ENCODE measurements at places on chromosomes 1 and 21.

DNA sequence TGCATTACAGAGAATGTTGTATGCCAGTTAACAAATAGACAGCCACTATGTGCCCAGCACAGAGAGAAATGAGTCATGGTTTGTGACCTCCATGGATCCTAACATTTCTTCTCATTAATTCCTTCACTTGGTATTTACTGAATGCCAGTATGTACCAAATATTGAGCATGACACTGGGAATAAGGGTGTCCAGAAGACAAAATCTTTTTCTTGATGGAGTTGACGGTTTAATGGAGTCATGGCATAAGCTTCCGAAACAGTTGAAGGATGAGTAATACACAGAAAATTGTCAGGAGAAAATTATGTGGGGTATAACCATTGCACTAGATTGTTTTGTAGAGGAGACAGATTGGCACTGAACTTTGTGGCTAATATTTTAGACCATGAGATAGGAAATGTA is 36.9 kb downstream of the PTGFR start:
- DNase-seq, result no peak

DNA sequence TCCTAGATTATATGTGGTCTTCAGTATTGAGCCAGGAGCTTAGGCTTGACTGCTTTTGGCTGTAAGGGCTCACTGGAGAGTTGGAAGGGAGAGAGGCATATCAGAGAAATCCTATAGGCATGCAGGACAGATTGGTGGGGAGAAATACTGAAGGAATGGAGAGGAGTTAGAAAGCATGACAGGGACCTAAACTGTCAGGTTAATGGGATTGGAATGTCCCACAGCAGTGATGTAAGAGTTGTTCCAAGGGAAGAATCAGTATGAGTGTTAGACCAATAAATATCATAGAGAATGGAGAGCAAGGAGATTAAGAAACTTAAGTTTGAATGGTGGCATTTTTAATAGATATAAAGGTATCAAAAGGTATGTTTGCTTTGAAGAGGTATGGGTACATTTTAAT is 39.7 kb downstream of the SLC35A3 start:
- DNase-seq, result no peak

DNA sequence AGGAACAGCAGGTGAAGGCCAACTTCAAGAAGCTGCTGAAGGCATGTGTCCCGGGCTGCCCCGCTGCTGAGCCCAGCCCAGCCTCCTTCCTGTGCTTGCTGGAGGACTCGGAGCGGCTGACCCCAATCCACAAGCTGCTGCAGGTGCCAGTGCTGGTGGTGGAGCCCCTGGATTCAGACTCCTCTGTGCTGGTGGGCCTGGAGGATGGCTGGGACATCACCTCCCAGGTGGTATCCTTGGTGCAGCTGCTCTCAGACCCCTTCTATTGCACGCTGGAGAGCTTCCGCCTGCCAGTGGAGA is 20.1 kb upstream of the NPPB start:
- no peak for DNase-seq

- no peak for DNase-seq
These were observed 69.4 kb downstream of the TDRD5 start for GRCh38 chr1:179661018-179661417.

GRCh38 chr1:40824591-40825434 is 37.4 kb downstream of the CITED4 start:
- DNase-seq, result no peak

DNA sequence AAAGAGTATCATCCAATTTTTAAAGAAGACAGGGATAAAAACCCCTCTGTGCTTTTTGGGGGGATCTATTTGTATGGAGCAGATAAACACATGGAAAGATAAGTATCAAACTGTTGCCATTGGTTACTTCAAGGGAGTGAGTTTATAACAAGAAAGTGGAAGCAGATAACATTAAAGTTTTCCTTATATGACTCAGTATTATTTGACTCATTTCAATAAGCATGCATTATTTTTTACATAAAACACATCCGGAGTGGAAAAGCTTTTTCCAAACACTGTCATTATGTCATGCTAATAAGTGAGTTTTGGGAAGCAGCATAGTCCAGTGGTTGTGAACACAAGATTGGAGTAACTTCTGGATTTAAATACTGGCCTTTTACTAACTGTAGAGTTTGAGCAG is 452.2 kb downstream of the LTN1 start:
- DNase-seq, result no peak

GRCh38 chr1:108686614-108687313 is 5.3 kb upstream of the PRPF38B start:
- DNase-seq, result no peak

DNA sequence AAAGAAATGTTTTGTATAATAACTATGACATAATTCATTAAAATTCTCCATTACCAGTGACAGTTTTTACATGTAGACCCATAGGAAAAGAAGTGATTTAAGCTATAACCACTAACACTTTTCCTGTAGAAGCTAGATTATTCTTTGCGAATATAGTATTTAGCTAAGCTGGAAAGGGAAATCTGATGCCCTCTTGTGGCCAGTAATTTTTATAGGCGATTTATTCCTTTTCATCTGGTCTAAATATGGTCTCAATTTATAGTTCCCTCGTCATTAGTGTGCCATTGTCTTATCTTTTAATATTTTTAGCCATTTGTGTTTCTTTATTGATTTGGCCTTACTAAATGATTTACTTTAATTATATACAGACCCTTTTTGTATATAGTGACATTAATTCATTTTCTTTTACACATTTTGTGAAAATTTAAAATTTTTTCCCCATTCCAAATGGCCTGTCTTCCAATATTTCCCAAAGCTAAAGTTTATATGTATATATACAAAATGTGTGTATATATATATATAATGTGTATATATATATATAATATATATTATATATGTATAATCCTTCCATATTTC is 26.7 kb downstream of the BTG3 start:
- DNase-seq, result no peak

DNA sequence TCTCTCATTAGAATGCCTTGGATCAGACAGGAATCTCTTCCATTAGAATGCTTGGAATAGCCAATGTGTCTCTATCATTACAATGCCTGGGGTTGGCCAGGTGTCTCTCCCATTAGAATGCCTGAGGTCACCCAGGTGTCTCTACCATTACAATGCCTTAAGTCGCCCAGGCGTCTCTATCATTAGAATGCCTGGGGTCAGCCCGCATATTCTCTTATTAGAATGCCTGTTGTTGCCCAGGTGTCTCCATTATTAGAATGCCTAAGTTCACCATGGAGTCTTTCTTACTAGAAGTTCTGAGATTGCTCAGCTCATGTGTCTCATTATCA is 60.2 kb downstream of the RNF187 start:
- no peak for DNase-seq

- no peak for DNase-seq
These were observed 96.5 kb downstream of the SMYD2 start for GRCh38 chr1:214377485-214377884.

DNA sequence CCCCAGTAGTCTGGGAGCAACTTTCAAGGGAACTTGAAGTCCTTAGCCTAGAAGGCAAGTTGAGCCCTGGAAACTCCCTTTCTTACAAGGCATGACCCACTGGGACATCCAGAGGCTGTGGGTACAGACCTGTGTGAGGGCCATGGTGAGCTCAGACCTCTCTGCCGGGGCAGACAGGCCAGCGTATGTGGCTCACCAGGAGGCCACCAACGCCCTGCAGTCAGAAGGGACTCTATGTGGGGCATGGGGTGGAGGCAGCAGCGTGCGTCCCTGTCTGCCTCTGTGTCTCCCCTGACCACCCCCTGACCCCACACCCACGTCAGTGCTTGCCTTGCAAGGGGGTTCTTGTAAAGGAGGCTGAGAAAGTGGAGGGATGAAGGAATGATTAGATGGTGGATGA is 10.8 kb downstream of the COQ8A start:
- DNase-seq, result no peak

- DNase-seq, result no peak
These were observed 25.1 kb upstream of the PLXNA2 start for GRCh38 chr1:208269338-208269666.

Data from HuH-7.5 (cell line).